ENCODE measurements at places on chromosomes 7 and 10. TPM values are rescaled to one million over a fixed set of nuclear protein-coding genes. Genes with fewer than 3 reads are reported as not detected.

- no peak for DNase-seq
Measured at GRCh38 chr10:22002591-22003176, 846 bp downstream of the DNAJC1 start.

AS3MT gene
- 0.49 TPM for total RNA-seq

GRCh38 chr10:75688506-75689300, 257.3 kb downstream of the LRMDA start:
- no peak for DNase-seq

IDI2 gene
- not detected for total RNA-seq

GRCh38 chr7:82600531-82600930, 157.0 kb upstream of the CACNA2D1 start:
- DNase-seq, result no peak

DNA sequence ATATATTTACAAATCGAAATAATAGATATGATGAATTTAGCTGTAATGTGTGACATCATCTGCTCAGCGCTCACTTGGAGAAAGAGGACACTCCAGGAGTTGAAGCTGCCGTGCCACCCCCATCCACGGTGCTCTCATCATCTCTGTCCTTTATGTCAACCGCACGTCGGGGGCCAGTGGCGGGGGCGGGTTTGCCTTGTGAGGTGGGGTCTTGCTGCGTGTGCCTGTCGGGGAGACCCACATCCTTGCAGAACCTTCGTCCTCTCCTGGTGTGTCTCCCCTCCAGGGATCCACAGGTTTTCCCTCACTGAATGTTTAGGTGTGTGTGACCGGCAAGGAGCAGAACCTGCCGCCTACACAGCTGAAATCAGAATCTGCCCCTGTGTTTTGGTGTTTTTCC, 71.6 kb downstream of the INPP5A start:
- DNase-seq, result no peak

DNA sequence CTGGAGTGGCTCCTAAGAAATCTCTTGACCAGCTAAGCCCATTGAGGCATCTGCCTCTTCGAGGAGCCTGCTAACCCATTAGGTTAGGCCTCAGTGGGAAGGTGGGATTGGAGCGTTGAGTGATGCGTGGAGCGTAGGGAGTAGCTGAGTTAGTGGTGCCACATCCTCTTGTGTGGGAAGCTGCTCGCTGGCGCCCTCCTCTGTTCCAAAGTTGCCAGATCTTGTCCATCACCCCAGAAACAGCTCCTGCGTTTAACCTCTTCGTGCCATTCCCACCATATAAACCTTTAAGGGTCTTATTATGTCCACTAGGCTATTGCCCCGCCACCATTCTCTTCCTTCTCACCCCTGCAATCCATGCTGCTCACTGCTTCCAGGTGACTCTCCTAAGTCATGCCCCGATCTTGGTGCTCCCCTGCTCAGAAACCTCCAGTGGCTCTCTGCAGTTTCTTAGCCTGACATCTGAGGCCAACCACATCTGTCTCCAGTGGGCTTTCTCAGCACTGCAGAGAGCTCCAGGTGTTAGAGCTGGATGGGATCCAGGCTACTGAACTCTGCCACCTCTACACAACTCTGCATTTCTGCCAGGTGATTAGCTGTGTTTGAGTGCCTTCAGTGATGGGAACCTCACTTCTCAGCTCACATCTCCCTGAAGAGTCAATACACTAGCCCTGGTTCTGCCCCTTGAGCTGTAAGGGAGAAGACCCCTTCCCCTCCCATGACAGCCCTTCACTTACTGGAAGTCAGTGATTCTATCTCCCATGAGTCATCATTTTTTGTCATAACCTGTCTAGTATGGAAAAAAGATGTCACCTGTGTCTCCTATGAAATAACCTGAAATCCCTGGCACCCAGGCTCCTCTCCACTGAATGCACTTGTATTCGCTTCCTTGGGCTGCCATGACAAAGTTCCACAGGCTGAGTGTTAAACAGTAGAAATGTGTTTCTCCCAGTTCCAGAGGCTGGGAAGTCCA, 65.0 kb upstream of the FGFR2 start:
- no peak for DNase-seq

- DNase-seq, result no peak
Measured at GRCh38 chr7:69358163-69358821, 240.0 kb upstream of the AUTS2 start.

GRCh38 chr7:157995815-157996214, 591.8 kb downstream of the PTPRN2 start:
- DNase-seq, result no peak

DNA sequence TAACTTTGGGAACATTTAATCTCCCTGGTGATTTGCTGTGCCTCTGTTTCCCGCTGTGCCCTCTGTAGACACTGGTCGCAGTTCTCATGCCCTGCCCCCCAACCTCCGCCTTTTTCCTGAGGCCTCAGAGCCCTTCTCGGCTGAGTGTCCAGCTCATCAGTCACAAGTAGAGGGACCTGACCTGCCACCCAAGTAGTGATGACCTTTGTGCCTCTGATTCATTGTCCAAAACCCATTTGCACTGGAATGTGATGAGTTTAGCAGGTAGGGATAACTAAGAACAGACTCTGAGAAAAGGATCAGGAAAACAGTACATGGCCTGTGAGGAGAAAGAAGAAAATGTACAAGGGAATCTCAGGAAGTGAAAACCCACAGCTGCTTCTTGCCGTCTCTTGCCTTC, 58.8 kb downstream of the LANCL2 start:
- no peak for DNase-seq

DNA sequence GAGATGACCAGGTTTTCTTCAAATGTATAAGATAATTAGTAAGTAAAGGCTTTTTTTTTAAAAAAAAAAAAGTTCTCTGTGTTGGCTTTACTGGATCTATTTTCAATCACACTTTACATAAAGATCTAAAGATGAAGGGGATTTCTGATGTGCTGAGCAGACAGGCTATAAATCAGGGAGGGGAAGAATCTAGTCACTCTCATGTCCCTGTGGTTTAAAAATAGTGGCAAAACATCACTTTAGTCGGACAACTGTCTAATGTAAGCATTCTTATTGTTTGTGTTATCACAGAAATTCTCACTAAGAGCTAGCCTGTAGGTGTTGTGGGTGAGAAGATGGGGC, 132.7 kb downstream of the ICA1 start:
- no peak for DNase-seq

DNA sequence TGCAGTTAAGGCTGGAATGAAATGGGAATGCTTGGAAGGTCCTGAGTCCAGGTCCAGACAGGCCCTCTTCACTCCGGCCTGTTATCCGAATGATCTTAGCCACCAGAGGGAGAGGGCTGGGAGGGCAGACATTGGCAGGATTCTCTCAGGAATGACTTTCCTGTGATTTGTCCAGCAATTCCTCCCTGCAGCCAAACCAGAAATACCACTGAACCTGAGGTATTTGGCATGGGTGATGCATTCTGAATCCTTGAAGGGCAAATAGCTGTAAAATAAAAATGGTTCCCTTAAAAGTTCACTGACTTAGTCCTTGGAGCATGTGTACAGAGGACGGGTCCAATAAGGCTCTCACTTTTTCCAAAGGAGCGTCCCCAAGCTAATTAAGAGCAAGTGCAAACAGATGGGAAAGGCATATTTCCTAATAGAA, 77.5 kb upstream of the HABP2 start:
- no peak for DNase-seq

CYP26A1 gene
- total RNA-seq, result not detected

GRCh38 chr10:3676564-3676963, 108.4 kb downstream of the KLF6 start:
- DNase-seq, result no peak

PIP gene
- total RNA-seq, result not detected

SGMS1 gene
- 54.7 TPM for total RNA-seq

MUC12 gene
- not detected for total RNA-seq

GRCh38 chr7:141455723-141456122, 95.5 kb upstream of the AGK start:
- no peak for DNase-seq

DNA sequence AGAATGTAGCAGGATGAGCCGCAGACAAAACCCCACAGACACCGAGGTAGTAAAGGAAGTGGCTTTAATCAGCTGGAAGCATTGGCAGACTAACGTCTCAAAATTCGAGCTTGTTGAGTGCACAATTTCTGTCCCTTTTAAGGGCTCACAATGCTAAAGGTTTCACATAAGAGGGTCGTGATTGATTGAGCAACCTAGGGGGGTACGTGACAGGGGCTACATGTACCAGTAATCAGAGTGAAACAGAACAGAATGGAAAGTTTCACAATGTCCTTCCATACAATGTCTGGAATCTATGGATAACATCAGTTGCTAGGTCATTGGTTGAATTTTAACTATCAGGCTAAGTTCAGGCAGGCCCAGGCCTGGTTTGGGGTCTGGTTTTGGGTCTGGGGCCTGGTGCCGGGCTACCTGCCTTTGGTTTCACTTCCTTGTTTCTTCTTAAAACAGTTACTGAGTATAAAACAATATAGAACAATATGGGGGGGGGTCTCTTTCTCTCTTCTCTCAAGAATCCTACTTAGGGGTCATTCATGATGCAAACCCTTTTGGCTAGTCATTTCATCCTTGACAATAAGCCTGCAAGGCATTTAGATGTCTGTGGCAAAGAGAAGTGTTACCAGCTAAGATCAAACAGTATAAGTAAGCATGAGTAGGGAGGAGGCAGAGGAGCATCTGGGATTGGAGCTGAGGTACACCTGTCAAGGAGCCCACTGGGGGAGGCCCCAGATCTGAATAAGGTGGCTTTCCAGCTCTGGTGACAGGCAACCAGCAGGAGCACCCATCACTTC, 364.1 kb downstream of the TNS3 start:
- DNase-seq, result no peak

DNA sequence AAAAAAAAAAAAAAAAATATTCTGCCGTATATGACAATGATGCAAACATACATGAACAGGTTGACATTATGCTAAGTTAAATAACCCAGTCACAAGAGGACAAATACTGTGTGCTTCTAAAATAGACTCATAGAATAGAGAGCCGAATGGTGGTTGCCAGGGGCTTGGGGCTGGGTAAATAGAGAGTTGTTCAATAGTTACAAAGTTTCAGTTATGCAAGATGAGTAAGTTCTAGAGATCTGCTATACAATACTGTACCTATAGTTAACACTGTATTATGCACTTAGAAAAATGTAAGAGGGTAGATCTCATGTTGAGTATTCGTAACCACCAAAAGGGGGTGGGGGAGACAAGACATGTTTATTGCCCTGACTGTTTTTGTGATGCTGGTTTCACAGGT, 77.1 kb upstream of the GNAI1 start:
- no peak for DNase-seq

RBM20 gene
- total RNA-seq, result 0.67 TPM

- no peak for DNase-seq
Measured at GRCh38 chr7:115056019-115056418, 134.1 kb downstream of the MDFIC start.

DNA sequence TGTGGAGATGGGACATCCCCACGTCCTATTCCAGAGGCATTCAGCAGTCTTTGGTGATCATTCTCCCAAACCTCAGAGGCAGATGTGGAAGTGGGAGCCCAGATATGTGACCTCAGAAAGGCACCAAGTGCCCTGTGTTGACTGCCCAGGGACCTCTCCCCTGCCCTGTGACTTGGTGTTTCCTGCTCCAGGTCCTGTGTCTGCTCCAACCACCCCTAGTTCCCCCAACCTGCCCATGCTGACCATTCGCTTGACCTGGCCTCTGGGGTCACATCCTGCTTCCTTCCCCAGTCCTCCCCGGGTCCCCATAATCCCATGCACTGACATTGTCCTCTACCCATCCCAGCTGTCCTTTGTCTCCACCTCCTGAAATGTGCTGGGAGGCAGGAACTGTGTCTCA, 7.6 kb downstream of the CYP26A1 start:
- DNase-seq, result no peak

DNA sequence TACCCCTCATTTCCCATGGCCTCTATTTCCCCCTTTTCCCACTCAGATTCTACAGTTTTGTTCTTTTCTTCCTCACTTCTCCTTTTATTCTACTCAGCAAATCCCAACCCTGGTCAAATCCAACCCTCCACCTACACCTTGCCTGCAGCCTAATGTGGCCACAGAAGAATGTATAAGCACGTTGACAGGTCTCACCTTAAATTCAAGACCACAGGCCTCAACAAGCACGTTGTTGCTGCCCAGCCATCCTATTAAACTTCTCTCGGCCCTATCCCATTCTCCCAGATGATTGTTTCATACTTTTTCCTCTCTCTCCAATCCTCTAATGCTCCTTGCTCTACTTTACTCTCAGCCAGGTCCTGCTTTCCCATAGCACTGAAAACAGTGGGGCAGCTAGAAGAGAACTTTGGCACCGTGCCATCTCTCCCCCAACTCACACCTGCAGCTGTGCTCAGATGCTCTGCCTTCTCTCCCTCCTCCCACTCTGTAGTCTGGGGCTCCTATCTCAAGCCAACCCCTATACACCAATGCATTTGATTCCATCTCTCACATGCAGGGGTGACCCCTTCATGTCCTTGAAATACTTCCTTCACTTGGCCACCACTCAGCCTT, 6.8 kb upstream of the EIF3A start:
- peak; percentile 35 for DNase-seq

GRCh38 chr10:81603106-81603620, 271.8 kb upstream of the NRG3 start:
- DNase-seq, result no peak

ENKUR gene
- total RNA-seq, result 0.09 TPM

- no peak for DNase-seq
Measured at GRCh38 chr10:62554632-62555199, 180.5 kb downstream of the ZNF365 start.

GRCh38 chr7:116145245-116145852, 65.0 kb upstream of the TES start:
- DNase-seq, result no peak

DNA sequence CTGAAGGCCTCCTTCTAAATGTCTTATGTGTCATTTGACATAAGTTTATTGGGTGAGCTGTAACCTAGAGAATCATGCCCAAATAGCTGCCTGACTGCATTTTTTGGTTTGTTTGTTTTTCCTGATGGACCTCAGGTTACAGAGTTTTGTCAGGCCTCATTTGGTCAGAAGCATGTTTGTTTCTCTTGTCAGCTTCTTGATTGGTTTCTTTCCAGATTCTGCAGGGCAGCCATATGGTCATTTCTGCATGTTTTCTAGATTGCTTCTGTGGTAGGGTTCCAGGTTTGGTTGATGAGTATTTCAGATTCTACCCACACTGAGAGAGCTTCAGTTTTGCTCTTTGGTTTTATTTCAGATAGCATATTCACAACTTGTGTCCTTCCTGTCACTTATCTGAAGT, 28.0 kb downstream of the GLCCI1 start:
- DNase-seq, result no peak

C7orf57 gene
- total RNA-seq, result not detected

DNA sequence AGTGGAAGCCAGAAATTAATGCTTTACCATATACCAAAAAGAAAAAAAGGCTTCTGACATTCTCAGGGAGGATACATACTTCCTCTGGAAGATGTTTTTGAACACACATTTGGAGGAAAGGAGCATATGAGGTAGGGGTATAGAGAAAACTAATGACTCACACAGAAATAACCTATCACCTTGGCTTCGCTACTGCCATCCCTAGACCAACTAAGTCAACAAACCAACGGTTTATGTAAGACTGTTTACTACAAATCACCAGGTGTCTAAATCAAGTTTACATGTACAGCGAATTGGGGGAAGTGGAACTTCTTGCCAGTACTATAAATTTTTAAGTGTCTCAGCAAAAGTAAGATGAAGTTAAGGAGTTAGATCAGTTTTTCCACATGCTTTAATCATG, 96.9 kb downstream of the NT5C2 start:
- DNase-seq, result no peak
